ENCODE measurements at places on chromosomes 6 and 20.

- DNase-seq: no peak
Measured at GRCh38 chr20:59736366-59736765, 132.0 kb downstream of the PHACTR3 start.

DNA sequence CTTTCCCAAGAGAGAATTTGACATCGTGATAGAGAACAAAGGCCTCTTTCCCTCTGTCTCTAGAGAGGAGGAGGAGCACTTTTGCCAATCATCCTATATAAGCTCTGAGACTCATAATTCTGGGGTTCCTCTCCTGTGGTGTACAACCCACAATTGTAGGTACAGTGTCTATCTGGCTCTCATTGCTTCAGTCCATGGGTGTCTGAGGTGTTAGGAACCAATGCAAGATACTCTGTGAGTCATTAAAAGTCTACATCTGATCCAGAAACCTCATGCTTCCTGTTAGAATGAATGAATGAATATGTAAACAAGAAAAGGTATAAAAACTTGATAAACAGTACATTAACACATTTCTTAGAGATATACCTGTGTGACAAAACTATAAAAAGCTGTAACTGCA is 356.7 kb downstream of the QKI start:
- no peak for DNase-seq

DNA sequence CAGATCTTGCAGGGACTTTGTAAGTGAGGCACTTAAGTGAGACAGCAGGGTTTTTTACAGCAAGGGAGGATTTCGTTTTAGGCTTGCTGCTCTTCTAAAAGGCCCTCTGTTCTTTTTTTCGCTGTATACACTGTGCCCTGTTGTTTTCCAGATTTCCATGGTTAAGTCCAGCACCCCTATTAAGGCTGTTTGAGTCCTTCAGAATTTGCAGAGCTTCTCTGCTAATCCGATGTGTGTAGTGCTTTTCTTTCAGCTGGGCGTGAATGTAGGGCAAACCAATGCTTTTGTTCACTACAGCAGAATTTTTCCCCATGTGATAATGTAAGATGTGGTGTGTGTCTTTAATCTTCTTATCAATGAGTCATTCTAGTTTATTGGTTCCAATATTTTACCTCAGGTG is 200.5 kb upstream of the RREB1 start:
- DNase-seq: no peak

DNA sequence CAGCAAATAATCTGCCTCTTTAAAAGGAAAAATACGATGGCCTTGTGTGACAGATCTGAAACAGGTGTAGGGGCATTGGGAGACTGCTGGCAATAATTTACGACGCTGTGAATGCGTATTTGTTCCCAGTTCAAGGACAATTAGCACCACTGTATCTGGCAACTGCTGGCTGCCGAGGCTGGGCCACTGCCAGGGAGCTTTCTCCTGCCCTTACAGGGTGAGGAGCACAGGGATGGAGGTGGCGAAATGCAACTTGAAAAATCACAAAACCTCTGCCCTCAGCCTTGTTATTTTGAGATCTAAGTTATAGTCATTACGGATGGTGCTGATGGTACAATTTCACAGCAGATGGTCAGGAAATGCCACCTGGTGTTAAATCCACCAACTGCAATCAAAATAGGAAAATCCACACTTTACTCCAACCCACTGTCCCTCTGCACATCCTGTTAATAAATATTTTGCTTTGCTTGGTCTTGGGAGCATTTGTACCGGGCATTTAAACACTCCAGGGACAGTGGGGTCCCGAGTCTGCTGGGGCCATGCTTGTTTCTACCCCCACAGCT is 6.4 kb downstream of the MYLK4 start:
- no peak for DNase-seq

DNA sequence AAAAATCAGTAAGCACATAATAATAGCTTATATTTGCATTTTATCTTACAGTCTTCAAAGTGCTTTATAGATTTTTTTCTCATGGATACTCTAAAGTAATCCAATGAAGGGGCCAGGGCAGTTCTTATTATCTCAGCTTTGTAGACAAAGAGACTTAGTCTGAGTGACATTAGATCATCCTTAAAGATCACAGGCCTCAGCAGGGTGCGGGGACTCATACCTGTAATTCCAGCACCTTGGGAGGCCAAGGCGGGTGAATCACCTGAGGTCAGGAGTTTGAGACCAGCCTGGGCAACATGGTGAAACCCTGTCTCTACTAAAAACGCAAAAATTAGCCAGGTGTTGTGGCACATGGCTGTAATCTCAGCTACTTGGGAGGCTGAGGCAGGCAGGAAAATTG is 14.5 kb downstream of the FERMT1 start:
- no peak for DNase-seq

DNA sequence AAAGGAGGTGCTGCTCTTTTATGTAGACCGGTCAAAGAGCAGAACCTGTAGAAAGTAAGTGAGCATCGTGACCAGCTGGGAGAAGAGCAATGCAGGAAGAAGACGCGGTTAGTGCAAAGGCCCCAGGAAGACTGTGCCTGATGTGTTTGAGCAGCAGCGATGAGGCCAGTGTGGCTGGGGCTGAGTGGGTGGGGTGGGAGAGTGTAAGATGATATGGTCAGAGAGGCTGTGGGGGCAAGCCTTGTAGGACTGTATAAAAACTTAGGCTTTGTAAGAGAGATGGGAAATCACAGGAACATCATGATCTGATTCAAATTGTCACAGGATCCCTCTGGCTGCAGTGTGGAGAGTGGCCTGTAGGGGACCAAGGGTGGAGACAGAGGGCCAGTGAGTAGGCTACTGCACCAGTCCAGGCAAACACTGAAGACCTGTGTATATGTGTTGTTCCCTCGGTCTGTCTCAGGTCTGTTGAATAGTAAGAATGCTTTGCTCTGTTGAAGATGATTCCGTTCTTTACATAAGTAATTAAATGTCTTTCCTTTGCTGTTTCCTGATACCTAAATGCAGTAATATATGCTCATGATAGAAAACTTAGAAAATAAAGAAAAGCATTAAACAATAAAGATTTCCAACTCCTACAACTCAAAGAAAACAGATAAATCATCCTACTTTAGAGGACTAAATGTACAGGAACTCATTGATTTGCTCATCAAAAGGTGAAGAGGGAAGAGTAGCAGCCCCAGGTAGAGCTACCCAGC is 23.6 kb upstream of the WFDC2 start:
- DNase-seq: peak; percentile 40

DNA sequence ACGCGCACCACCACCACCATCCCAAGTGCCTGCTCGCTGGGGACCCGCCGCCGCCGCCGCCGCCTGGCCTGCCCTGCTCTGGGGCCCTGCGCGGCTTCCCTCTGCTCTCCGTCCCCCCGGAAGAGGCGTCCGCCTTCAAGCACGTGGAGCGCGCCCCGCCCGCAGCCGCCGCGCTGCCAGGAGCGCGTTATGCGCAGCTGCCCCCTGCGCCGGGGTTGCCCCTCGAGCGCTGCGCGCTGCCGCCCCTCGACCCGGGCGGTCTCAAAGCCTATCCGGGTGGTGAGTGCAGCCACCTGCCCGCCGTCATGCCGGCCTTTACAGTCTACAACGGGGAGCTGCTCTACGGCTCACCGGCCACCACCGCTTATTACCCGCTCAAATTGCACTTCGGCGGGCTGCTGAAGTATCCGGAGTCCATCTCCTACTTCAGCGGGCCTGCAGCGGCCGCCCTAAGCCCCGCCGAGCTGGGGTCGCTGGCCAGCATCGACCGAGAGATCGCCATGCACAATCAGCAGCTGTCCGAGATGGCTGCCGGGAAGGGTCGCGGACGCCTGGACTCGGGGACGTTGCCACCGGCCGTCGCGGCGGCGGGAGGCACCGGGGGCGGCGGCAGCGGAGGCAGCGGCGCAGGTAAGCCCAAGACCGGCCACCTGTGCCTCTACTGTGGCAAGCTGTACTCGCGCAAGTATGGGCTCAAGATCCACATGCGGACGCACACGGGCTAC is 7.2 kb downstream of the PRDM13 start:
- DNase-seq: no peak

- DNase-seq: peak; percentile 64
Measured at GRCh38 chr6:30169658-30170614, 6.6 kb downstream of the TRIM15 start.

Measured in AG08396 (cell line).